ENCODE measurements at places on chromosomes 3 and 15. TPM values are rescaled to one million over a fixed set of nuclear protein-coding genes. Genes with fewer than 3 reads are reported as not detected.

DNA sequence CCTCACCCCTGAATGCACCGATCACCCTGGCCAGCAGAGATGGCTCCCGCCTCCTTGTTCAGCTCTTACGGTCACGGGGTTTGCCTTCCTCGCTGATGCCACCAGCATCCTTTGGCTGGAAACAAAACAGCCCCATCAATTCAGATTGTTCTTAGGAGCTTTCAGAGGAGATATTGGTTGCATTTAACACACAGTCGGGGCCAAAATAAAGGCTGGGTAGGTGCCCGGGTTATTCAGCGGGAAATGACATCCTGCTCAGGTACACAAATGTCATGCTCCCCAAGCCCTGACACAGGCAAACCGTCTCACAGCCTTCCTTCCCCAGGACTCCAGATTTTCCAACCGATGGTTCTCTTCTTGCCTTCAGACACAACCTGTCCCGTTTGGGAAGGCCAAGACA is 62.4 kb upstream of the MEF2A start:
- no peak for DNase-seq
- H3K4me1 ChIP-seq, result peaks cover 19% of the 10 kb centered on the region
- H3K4me3 ChIP-seq, result no peak overlapping the region
- H3K27me3 ChIP-seq, result peaks cover 2% of the 10 kb centered on the region

DNA sequence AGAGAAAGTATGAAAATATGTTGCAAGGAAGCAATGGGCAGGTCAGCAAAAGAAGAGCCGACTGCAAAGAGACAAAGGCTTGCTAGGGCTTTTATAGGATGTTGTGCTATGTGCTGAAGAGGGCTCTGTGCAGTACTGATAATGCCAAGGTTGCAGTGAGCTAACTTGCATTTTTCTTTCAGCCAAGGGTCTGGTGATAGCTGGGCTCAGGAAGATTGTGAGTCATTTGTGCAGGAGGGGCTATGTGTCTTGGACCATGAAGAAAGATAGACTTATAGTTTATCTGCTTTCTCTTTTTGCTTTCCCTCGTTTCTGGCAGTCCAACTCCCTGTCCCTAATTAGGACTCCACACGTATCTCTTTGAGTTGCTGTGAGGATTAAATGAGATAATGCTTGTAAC is 64.5 kb upstream of the LRIG1 start:
- no peaks in the 10 kb centered on the region for H3K36me3 ChIP-seq
- no peak overlapping the region for H3K27ac ChIP-seq
- no peaks in the 10 kb centered on the region for H3K4me1 ChIP-seq
- DNase-seq, result peak; percentile 34
- no peaks in the 10 kb centered on the region for H3K27me3 ChIP-seq

GRCh38 chr3:177362626-177363025 is 165.3 kb upstream of the TBL1XR1 start:
- peaks cover 31% of the 10 kb centered on the region for H3K4me1 ChIP-seq
- no peak overlapping the region for H3K27ac ChIP-seq
- no peak for DNase-seq
- no peaks in the 10 kb centered on the region for H3K36me3 ChIP-seq

Gene SLC22A14
- total RNA-seq, result 0.45 TPM

DNA sequence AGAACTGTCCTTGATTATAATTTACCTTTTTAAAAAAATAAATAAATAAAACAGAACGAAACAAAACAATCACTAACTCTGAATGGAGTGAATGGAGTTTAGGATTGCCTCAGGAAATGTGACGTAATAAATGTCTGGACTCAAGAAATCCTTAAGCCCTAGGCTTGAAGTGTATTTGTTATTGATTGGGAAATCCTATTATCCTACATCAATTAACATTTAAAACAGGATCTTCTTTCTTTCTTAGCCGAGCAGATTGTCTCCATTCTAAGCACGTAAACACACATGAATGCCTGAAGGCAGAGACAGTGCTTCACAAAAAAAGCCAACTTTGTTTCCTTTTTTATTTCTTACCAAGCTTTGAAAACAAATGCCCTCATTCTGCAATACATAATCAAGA is 33.4 kb downstream of the KAT2B start:
- DNase-seq, result no peak
- no peaks in the 10 kb centered on the region for H3K27me3 ChIP-seq
- H3K4me3 ChIP-seq, result no peak overlapping the region
- H3K36me3 ChIP-seq, result no peaks in the 10 kb centered on the region
- H3K4me1 ChIP-seq, result no peaks in the 10 kb centered on the region
- H3K27ac ChIP-seq, result no peak overlapping the region

- DNase-seq, result no peak
- no peak overlapping the region for H3K27ac ChIP-seq
- no peaks in the 10 kb centered on the region for H3K36me3 ChIP-seq
- H3K27me3 ChIP-seq, result no peaks in the 10 kb centered on the region
Measured at GRCh38 chr3:157914882-157915281, 191.3 kb downstream of the SHOX2 start.

- peaks cover 2% of the 10 kb centered on the region for H3K27me3 ChIP-seq
- H3K36me3 ChIP-seq, result no peaks in the 10 kb centered on the region
- DNase-seq, result no peak
- H3K4me1 ChIP-seq, result no peaks in the 10 kb centered on the region
- H3K4me3 ChIP-seq, result no peak overlapping the region
Measured at GRCh38 chr3:179503640-179504039, 52.4 kb upstream of the GNB4 start.

- peak overlapping the region; percentile 32 for H3K27ac ChIP-seq
- H3K27me3 ChIP-seq, result no peaks in the 10 kb centered on the region
- peak; percentile 98 for DNase-seq
Measured at GRCh38 chr15:85333132-85333831, 47.1 kb upstream of the AKAP13 start.

Gene INKA1
- total RNA-seq, result 2.7 TPM

- no peak for DNase-seq
- H3K36me3 ChIP-seq, result no peaks in the 10 kb centered on the region
- H3K27me3 ChIP-seq, result peaks cover 10% of the 10 kb centered on the region
- no peaks in the 10 kb centered on the region for H3K4me1 ChIP-seq
- no peak overlapping the region for H3K4me3 ChIP-seq
Measured at GRCh38 chr15:29563112-29563511, 259.2 kb downstream of the TJP1 start.

- DNase-seq, result no peak
- no peak overlapping the region for H3K27ac ChIP-seq
- peaks cover 60% of the 10 kb centered on the region for H3K4me1 ChIP-seq
Measured at GRCh38 chr3:123692041-123692440, 107.2 kb upstream of the HACD2 start.

Gene TEX264
- 29.0 TPM for total RNA-seq

GRCh38 chr3:11346416-11346815 is 74.2 kb downstream of the ATG7 start:
- no peak overlapping the region for H3K27ac ChIP-seq
- peak; percentile 56 for DNase-seq
- no peaks in the 10 kb centered on the region for H3K27me3 ChIP-seq
- peaks cover 21% of the 10 kb centered on the region for H3K36me3 ChIP-seq
- H3K4me3 ChIP-seq, result no peak overlapping the region

DNA sequence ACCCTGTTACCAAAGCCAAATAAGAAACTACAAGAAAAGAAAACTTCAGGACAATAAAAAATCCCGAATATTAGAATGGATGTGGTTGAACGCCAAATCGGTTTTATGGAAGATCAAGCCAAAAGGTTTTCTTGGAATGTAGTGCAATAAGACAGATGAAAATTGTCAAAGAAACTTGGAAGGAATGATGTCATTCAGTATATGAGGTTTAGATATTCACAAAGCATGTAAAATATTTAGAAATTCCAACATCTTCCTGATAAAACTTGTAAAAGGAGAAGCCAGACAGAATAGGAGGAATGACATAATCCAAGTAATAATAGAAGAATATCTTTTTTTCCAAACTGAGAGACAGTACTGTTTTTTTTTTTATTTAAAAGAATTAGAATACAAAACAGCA is 130.3 kb upstream of the ZPLD1 start:
- no peaks in the 10 kb centered on the region for H3K36me3 ChIP-seq
- no peak for DNase-seq
- H3K27me3 ChIP-seq, result no peaks in the 10 kb centered on the region
- H3K4me3 ChIP-seq, result no peak overlapping the region
- H3K27ac ChIP-seq, result no peak overlapping the region

- no peak overlapping the region for H3K27ac ChIP-seq
- no peaks in the 10 kb centered on the region for H3K27me3 ChIP-seq
- H3K36me3 ChIP-seq, result no peaks in the 10 kb centered on the region
- no peaks in the 10 kb centered on the region for H3K4me1 ChIP-seq
- H3K4me3 ChIP-seq, result no peak overlapping the region
Measured at GRCh38 chr3:174220775-174221554, 638.2 kb upstream of the NAALADL2 start.

DNA sequence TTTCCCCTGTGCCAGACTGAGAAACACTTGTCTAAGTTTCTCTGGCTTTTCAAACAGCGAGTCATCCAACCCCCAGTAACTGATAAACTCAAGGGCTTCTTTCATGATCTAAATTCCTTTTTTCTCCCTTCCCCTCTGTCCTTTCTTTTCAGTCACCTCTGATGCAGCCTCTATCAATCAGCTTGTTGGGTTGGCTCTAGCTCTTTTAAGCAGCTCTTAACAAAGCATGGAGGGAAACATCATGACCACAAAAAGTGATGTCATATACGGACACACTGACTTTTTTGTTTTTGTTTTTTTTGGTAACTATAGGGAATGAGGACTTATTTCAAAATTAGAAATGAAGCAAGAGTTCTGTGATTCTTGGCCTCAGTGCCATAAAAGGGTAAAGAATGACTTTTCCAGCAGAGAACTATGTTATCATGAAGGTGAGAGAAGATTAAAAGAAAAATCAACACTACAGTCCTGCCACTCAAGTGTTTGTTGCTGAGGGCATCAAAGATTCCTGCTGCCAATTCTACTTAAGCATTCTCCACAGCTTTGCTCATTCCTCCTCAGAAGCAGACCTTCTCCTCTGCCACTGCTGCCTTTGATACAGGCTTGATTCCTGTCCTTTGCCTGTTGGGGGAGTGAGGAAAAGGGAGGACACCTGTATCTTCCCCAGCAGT is 457.0 kb upstream of the ONECUT1 start:
- peak; percentile 3 for DNase-seq
- H3K36me3 ChIP-seq, result no peaks in the 10 kb centered on the region
- peak overlapping the region; percentile 11 for H3K27ac ChIP-seq
- H3K27me3 ChIP-seq, result no peaks in the 10 kb centered on the region

GRCh38 chr3:63791974-63792373 is 27.1 kb upstream of the C3orf49 start:
- no peak overlapping the region for H3K27ac ChIP-seq
- H3K27me3 ChIP-seq, result no peaks in the 10 kb centered on the region
- no peaks in the 10 kb centered on the region for H3K36me3 ChIP-seq
- peak; percentile 39 for DNase-seq
- no peak overlapping the region for H3K4me3 ChIP-seq

GRCh38 chr3:38998086-38998485 is 53.7 kb downstream of the SCN11A start:
- no peak for DNase-seq
- H3K4me3 ChIP-seq, result no peak overlapping the region
- H3K36me3 ChIP-seq, result no peaks in the 10 kb centered on the region
- H3K27ac ChIP-seq, result no peak overlapping the region
- H3K27me3 ChIP-seq, result no peaks in the 10 kb centered on the region

Gene SLC7A14
- 0.23 TPM for total RNA-seq

Measured in astrocyte (in vitro differentiated cells and primary cell).